ENCODE measurements at places on chromosomes 12 and 14.

DNA sequence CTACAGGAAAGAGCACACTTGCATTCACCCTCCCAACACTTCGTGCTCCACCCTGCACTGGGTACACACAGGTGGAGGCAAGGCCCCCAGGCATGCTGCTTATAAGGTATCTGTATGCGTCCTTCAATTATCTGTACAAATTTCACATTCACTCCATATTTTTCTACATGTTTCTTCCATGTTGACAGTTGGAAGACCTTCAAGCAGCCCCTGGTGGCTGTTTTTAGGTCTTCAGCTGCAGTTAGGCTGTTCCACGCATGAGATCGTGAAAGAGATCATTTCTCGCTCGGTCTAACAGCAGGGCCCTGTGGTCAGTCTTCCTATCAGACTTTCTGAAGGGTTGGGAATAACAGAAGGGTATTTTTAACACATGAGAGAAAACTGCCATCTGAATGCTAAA is 47.1 kb downstream of the PLXNC1 start:
- no peak for DNase-seq

DNA sequence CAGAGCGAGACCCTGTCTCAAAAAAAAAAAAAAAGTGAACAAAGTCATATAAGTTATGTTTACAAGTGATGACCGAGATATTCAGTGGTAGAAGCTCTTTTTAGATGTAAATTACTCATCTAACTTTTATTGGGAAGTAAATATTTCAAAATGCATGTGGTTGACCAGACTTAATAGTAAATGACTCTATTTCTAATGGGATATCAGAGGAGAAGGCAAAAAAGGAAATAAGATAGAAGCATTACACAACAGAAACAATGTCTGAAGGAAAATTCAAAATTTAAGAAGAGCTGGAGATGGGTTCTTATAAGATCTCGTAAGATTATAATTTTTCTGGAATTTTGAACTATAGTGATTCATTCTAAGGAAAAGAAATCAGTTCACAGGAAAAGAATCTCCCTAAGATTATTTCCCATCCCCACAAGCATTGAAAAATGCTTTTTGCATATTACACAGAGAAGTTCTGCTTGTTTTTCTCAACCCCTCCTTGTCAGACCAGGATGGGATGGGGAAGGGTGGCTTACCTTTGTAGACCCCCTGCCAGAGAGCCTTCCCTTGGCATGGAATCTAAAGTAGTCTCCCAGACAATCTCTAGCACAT is 63.1 kb upstream of the STK38L start:
- no peak for DNase-seq

GRCh38 chr12:105239304-105239703 is 3.3 kb upstream of the APPL2 start:
- no peak for DNase-seq

DNA sequence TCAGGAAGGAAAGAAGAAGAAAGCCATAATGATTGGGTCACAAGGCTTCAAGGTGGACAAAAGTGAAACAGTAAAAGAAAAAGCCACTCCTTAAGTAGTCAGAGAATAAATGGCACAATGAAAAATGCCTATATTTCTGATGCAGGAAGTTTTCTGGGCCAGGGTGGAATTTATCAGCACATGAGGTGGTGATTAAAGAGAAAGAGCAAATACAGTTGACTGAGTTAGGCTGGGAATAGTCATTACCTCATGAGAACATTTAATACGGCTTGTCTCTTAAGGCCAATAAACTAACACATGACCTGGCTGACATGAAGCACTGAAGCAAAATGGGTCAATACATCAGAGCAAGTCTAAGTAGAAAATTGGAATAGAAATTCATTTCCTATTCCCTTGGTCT is 499.7 kb downstream of the TMTC2 start:
- no peak for DNase-seq

- DNase-seq = no peak
These were observed 218.4 kb downstream of the BCAT1 start for GRCh38 chr12:24730489-24730896.

DNA sequence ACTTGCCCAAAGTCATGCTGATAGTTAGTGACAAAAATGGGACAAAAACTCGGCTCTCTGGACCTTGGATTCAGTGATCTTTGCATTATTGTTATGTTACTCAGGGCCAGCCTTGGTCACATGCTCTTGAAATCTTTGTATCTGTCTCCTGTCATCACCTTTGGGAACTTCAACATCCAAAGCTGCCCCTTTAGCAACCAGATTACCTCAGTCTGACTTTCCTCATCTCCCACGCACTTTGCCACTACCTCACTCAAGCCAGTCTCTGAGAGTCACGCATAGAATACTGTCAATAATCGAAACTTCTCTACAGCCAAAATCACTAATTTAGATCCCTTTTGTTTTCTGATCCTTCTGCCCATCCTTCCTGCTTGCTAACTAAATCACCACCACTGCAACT is 90.8 kb upstream of the DAAM1 start:
- no peak for DNase-seq

DNA sequence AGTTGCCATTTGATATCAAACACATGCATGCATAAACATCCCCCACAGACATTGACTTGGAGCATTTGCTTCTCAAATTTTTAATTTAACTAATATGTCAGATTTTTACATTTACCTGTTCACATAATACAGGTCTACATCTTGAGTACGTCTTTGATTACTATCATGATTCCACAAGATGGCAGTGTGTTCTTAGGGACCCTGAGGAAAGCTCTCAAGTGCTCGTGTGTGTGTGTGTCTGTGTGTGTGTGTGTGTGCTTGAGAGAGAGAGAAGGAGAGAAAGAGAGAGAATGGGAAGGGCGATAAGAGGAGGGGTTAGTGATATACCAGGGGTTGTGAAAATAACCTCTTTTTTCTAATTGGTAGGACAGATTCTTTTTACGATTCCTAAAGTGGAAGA is 167.1 kb upstream of the OR4E1 start:
- DNase-seq = no peak

GRCh38 chr12:98198261-98198982 is 317.0 kb upstream of the TMPO start:
- peak; percentile 48 for DNase-seq

- DNase-seq = no peak
These were observed 8.1 kb downstream of the ITGA7 start for GRCh38 chr12:55699471-55700055.

GRCh38 chr12:95804291-95804690 is 13.7 kb upstream of the NTN4 start:
- no peak for DNase-seq

DNA sequence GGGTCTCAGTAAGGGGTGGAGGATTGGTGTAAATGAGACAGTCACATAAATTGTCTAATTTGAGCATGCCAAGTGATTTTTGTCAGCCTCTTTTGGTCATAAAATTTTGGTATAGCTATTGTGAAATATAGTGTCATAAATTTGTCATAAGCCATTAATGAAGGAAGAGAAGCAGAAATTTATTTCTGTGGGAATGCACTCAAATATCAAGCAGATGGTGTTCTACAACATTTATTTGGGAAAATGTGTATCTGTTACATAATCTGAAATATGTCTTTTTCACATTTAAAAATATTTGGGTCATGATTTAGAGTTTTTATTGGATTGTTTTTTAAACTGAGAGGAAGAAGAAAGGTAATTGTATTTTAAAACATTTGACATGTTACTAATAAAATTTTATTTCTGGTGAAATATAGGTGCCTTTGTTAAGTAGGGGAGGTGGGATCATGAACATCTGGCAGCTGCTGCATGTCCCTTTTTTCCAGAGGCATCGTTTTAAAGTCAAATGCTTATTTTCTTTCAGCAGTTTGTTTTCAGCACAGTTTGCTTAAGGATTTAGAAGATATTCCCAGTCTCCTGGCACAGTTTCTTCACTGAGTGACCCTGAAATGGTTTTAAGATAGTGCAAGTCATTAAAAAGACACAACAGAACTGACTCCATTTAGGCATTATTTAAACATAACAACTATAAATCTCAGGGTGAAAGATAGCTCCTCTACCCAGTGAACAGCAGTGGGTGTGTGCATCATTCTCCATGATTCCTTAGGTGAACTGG is 371.7 kb downstream of the SNAPC1 start:
- no peak for DNase-seq

- no peak for DNase-seq
These were observed at the start of gene GZMH for GRCh38 chr14:24609655-24610344. TSS of gene GZMH (minus strand) at chr14:24609685. CDS start at chr14:24609613, 72 bp downstream.

DNA sequence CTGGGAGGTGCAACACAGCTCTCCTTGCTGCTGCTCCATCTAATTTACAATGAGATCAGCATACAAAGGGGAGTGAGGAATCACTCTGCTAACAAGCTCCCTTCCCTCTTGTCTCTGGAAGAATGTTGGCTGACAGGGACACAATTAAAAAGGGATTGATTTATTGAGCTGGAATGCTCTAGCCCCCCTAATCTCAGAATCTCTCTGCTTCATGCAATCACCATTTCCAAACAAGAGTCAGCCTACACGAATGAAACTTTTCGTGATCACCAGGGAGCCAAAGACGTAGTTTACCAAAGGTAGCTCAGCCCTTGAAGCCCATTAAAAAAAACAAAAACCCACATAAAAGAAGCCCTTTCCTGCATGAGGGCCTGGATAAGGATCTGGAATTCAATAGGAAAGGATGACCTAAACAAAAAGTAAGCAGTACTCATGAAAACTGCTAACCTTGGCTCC is 223.8 kb downstream of the C12orf75 start:
- no peak for DNase-seq

- DNase-seq = peak; percentile 73
These were observed 8.7 kb upstream of the SDSL start for GRCh38 chr12:113413488-113413939.

DNA sequence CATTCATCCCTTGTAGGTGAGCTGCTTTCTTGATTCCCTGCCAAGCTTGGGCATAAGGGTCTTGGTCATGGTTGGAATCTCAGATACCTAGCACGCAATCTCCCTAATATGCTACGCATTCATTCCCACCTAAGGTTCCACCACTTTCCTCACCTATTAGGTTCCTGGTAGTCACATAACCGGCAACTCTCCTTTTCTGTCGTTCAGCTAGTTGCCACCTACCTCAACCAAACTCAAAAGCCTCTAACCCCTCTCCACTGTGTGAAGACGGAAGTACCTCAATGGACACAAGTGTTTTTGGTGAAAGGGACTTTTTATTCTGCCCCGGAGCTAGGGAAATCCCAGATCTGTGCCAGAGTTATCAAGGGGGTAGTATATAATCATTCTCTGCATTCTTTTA is 1.3 kb upstream of the TBC1D15 start:
- no peak for DNase-seq

- no peak for DNase-seq
These were observed 33.2 kb downstream of the AKAP3 start for GRCh38 chr12:4615667-4616066.

GRCh38 chr14:38400751-38401150 is 144.9 kb upstream of the CLEC14A start:
- DNase-seq = no peak

GRCh38 chr14:76673261-76673660 is 88.0 kb upstream of the VASH1 start:
- DNase-seq = no peak

- no peak for DNase-seq
These were observed 601 bp downstream of the KLC1 start for GRCh38 chr14:103629503-103630121.

DNA sequence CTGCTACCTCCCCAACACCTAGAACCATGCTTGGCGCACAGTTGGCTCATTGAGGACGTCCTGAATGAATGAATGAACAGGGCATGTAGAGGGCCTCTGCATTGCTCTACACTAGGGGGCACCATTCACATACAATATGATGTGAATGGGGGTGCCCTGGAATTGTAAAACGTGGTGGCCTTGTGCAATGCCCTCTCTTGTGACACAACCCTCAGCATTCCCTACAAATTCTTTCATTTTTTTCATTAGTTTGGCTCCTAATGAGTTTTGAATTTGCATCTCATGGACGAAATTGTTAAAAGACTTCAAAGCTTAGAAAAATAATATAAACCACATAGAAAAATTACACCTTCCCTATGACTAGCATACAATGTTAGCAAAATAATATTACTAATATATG is 2.3 kb upstream of the DIO2 start:
- no peak for DNase-seq

- peak; percentile 9 for DNase-seq
These were observed 21.7 kb upstream of the SLC10A1 start for GRCh38 chr14:69818758-69819191.

DNA sequence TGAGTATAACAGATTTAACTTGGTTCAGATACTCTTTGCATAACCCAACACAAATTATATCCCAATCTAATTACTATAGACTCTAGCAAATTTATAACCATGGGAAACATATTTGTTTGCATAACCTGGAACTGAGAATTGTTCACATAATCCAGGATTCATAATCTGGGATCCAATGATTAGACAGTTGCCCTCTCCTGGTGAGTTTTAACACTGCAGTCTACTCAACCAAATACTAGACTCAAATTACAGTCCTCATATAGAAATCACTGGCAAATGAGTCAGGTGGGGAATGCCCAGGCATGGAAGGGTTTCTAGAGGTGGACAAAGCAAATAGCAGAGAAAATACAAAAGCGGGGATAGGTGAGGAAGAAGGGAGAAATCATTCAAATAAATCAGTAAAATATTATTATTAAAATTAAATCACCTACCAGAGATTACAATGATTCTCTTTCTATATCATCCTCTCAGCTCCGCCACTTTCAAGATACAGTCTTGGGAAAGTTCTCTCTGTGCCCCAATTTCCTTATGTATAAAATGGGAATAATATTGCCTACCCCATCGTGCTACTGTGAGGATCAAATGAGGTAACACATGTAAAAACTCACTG is 9.4 kb downstream of the GCH1 start:
- DNase-seq = peak; percentile 70

- no peak for DNase-seq
These were observed 27.7 kb upstream of the ZFP36L1 start for GRCh38 chr14:68820536-68820935.

DNA sequence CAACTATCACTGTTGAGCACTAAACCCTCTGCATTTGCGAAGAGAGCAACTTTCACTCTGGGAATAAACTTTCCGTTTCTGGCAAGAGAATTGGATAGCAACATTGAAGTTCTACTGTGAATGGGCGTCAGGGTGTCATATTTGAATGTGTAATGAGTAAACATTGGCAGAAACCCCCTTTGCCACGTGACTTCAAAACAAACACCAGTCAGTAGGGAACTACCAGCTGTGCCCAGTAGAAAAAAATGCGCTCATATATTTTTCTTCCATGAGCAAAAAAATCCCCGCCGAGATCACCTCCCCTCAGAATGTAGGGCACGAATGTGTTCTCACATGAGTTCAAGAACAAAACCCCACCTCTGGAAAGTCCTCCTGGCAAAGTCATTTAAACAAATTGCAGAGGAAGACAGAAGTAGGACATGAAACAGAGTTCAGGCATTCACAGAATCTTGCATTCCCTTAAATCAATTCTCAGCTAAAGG is 80.6 kb downstream of the BTG1 start:
- peak; percentile 72 for DNase-seq

DNA sequence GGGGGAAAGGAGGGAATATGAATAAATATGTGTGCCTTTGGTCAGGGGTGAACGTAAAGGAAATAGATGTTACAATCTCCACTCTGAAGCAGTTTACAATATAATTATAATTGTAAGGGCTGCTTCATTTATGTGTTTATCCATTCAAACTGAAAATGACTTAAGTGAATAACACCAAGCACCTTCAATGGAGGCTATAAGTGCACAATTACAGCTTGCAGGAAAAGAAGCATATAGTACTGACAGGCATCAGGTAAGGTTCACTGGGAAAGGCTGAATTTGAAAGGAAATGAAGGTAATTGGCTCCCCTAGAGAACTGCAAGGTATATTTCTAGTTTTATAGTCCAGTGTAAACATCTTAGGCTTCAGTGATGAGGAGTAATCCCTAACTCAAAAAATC is 192.7 kb downstream of the STXBP6 start:
- no peak for DNase-seq
